ENCODE measurements at places on chromosomes 7 and 10. TPM values are rescaled to one million over a fixed set of nuclear protein-coding genes. Genes with fewer than 3 reads are reported as not detected.

EBLN1 gene
- not detected for total RNA-seq

MAT1A gene
- total RNA-seq: not detected

HOXA6 gene
- 20.7 TPM for total RNA-seq

CLCN1 gene
- total RNA-seq: not detected

CCL24 gene
- not detected for total RNA-seq

DRGX gene
- total RNA-seq: not detected

LRRN3 gene
- total RNA-seq: not detected

GRCh38 chr7:23347682-23348180 is 48.6 kb downstream of the MALSU1 start:
- peak; percentile 88 for DNase-seq
- peak overlapping the region; percentile 67 for H3K4me3 ChIP-seq

- DNase-seq: no peak
- no peaks in the 10 kb centered on the region for H3K27me3 ChIP-seq
- H3K36me3 ChIP-seq: no peaks in the 10 kb centered on the region
- no peak overlapping the region for H3K4me3 ChIP-seq
- peaks cover 5% of the 10 kb centered on the region for H3K4me1 ChIP-seq
- H3K27ac ChIP-seq: no peak overlapping the region
Measured at GRCh38 chr7:8063706-8064297, 95.2 kb downstream of the GLCCI1 start.

- H3K4me1 ChIP-seq: peaks cover 13% of the 10 kb centered on the region
- H3K36me3 ChIP-seq: no peaks in the 10 kb centered on the region
- no peak for DNase-seq
- H3K27me3 ChIP-seq: no peaks in the 10 kb centered on the region
- no peak overlapping the region for H3K4me3 ChIP-seq
- no peak overlapping the region for H3K27ac ChIP-seq
Measured at GRCh38 chr7:16991551-16991950, 109.8 kb upstream of the AGR3 start.

DNA sequence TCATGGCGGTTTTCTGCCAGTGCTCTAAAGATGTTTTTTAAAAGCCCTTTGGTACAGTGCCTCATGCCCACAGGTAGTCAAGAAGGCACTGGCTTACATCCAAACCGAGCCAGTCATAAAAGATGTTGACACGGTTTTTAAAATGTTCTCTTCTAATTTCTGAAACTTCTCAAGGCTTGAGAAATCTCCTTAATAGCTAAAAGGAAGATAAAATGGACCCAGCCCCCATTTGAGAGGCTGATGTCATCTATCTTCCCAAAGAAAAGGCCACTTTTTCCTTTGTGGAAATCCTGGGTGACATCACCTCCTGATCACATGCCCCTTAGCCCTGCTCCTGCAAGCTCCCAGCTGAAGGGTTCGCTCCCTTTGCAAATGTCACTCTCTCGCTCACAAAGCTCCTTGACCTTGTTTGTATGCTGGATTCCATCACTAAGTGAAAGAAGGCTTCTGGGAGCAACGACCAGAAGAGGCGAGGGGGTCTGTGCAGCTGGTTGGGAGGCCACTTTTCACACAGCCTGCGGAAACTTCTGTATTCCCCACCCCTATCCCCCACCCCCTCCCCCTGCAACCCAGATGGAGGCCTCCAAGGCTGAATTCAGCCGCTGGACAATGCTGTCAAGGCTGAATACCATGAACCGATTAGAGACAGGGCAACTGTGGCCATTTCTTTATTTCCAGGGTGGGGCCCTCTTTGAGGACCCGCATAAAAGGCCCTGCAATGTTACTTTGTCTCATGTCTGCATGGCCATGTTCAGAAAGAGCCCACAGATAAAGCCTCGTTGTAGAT is 122.8 kb downstream of the CUBN start:
- H3K4me1 ChIP-seq: peaks cover 63% of the 10 kb centered on the region
- DNase-seq: peak; percentile 88
- H3K36me3 ChIP-seq: no peaks in the 10 kb centered on the region
- H3K27ac ChIP-seq: peak overlapping the region; percentile 89
- no peak overlapping the region for H3K4me3 ChIP-seq

GRCh38 chr10:96319754-96320474 is 15.7 kb downstream of the DNTT start:
- H3K4me1 ChIP-seq: no peaks in the 10 kb centered on the region
- H3K4me3 ChIP-seq: no peak overlapping the region
- H3K27me3 ChIP-seq: no peaks in the 10 kb centered on the region
- H3K36me3 ChIP-seq: no peaks in the 10 kb centered on the region
- H3K27ac ChIP-seq: no peak overlapping the region
- no peak for DNase-seq

GRCh38 chr10:70931168-70931815 is 42.9 kb upstream of the PCBD1 start:
- H3K27ac ChIP-seq: no peak overlapping the region
- no peak overlapping the region for H3K4me3 ChIP-seq
- peaks cover 4% of the 10 kb centered on the region for H3K27me3 ChIP-seq
- H3K36me3 ChIP-seq: no peaks in the 10 kb centered on the region
- DNase-seq: no peak

- no peak overlapping the region for H3K27ac ChIP-seq
- no peaks in the 10 kb centered on the region for H3K4me1 ChIP-seq
- H3K4me3 ChIP-seq: no peak overlapping the region
- no peak for DNase-seq
Measured at GRCh38 chr7:106855540-106856132, 9.4 kb upstream of the PIK3CG start.

- no peak overlapping the region for H3K27ac ChIP-seq
- H3K36me3 ChIP-seq: no peaks in the 10 kb centered on the region
- no peak overlapping the region for H3K4me3 ChIP-seq
- peaks cover 2% of the 10 kb centered on the region for H3K27me3 ChIP-seq
- no peaks in the 10 kb centered on the region for H3K4me1 ChIP-seq
Measured at GRCh38 chr10:12387561-12388210, 38.3 kb downstream of the CAMK1D start.

DNA sequence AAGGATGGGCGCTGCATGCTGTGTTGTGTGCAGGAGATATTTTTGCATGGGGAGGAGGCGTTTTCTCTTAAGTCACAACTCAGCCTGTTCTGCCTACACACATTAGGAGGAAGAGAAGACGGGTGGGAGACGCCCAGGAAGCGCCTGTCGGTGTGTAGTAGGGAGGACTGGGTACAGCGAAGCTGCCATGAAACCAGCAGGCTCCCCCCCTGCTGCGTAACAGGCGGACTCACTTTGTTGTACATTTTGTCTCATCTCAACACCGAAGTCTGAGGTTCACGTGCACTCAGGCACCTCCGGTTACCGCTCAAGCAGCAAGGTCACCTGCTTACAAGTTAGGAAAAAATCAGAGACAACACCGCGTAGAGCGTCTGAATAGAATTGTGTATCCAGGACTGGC is 56.3 kb downstream of the CRTAC1 start:
- no peaks in the 10 kb centered on the region for H3K36me3 ChIP-seq
- no peak overlapping the region for H3K4me3 ChIP-seq
- DNase-seq: no peak
- H3K27me3 ChIP-seq: no peaks in the 10 kb centered on the region
- no peaks in the 10 kb centered on the region for H3K4me1 ChIP-seq

GRCh38 chr10:76946270-76946669 is 691.3 kb downstream of the KCNMA1 start:
- no peak overlapping the region for H3K4me3 ChIP-seq
- no peak for DNase-seq
- H3K27ac ChIP-seq: no peak overlapping the region
- H3K4me1 ChIP-seq: no peaks in the 10 kb centered on the region

DNA sequence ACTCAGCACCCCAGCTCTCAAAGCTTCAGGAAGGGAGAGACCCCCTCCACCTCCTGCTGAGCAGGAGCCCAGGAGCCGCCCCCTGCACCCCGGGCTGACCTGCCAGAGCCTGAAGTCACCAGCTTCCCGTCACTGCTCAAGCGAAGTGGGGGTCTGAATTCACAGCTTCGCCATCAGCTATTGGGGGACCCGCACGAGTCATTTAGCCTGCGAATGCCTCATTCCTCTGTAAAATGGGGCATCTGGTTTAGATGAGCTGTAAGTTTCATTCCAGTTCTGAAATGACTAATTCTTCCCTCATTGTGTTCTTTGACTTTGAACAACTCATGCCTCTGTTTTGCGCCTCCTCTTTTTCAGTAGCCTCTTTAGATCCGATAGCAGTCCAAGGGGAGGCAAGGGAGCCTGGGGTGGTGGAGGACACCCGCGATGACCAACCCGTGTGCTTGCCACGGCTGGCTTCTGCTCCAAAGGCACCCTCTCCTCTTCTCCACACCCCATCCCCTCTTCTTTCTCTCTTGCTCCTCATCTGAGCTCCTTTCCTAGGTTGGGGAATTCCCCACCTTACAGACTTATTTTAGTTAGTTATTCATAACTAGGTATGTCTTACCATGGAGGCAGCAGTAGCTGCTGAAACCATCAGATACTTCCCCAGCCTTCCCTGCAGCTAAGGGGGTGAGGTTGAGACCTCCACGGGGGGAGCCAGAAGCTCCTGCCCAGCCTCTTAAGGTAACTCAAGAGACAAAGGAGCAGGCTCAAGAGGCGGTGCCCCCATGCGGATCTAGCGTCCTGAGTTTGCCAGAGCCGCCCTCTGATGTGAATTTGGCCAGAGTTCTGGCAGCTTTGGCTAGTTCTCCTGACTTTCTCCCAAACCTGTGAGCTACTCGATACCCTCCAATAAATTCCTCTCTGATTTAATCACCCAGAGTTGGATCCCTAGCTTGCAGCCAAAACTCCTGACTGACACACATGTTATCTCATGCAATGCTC is 47.7 kb downstream of the RBM17 start:
- no peaks in the 10 kb centered on the region for H3K36me3 ChIP-seq
- H3K4me1 ChIP-seq: peaks cover 5% of the 10 kb centered on the region
- no peak overlapping the region for H3K4me3 ChIP-seq
- no peak for DNase-seq
- no peak overlapping the region for H3K27ac ChIP-seq

DNA sequence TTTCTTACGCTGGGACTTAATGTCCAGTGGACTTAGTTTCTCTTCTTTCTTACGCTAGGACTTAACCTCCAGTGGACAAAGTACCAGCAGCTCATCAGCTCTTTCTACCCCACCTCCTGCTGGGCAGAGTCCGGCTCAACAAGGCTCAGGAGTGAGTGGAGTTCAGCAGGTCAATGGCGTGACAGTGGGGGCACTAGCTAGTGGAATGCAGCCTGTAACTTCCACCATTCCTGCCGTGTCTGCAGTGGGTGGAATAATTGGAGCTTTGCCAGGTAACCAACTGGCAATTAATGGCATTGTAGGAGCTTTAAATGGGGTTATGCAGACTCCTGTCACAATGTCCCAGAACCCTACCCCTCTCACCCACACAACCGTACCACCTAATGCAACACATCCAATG is 199.7 kb downstream of the MLLT10 start:
- peaks cover 7% of the 10 kb centered on the region for H3K4me1 ChIP-seq
- peaks cover 3% of the 10 kb centered on the region for H3K36me3 ChIP-seq
- no peak overlapping the region for H3K27ac ChIP-seq
- H3K4me3 ChIP-seq: no peak overlapping the region

- H3K27me3 ChIP-seq: no peaks in the 10 kb centered on the region
- no peak for DNase-seq
- no peaks in the 10 kb centered on the region for H3K36me3 ChIP-seq
Measured at GRCh38 chr7:110573862-110574528, 516.9 kb upstream of the LRRN3 start.

DNA sequence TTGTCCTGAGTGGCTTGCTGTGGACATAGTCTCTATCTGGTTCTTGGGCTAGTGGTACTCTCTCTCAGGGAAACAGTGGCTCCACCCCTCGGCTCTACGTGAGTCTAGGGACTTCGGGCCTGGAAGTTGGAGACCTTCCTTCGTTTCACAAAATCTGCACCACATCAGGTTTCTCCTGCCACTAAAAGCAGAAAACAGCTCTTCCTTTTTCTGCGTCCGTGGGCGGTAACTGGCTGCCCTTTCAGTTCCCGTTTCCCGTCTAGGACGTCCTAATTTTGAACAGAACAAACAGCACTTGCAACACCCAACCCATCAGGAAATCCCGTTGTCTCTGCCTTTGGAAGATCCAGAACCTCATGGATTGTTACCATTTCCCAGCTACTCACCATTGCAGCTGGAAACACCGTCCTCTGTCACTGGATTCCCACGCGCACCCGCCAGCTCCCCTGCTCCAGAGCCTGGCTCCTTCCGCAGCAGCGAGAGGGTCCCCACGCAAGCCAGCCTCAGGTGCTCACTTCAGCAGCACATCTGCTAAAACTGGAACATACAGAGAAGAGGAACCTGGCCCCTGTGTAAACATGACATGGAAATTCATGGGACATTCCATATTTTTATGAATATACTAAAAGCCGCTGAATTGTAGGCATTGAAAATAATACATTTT is 311.4 kb upstream of the AKR1E2 start:
- no peak overlapping the region for H3K27ac ChIP-seq
- no peak overlapping the region for H3K4me3 ChIP-seq
- no peak for DNase-seq
- no peaks in the 10 kb centered on the region for H3K4me1 ChIP-seq
- H3K27me3 ChIP-seq: no peaks in the 10 kb centered on the region
- H3K36me3 ChIP-seq: no peaks in the 10 kb centered on the region

DNA sequence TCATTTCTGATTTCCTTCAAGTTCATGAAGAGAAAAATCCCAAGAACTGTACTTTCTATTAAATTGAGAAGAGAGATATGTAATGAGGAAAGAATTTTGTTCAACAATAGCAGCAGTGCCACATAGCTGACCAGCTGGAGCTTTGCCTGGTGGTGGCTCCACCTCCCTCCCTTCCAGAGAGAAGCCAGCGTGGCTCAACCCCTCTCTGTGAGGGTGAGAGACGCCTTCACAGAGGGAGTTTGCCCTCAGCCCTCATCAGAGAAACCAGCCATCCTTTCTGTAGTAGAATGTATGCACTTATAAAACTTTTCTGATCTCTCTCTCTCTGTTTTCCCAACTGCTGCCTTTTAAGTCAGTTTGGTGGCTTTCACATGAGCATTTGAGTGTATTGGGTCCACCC is 20.5 kb upstream of the COL1A2 start:
- no peaks in the 10 kb centered on the region for H3K36me3 ChIP-seq
- peak overlapping the region; percentile 85 for H3K27ac ChIP-seq

- H3K4me1 ChIP-seq: peaks cover 57% of the 10 kb centered on the region
- H3K36me3 ChIP-seq: peaks cover 2% of the 10 kb centered on the region
- peak; percentile 80 for DNase-seq
- peak overlapping the region; percentile 44 for H3K27ac ChIP-seq
- H3K27me3 ChIP-seq: no peaks in the 10 kb centered on the region
Measured at GRCh38 chr10:125060826-125061556, 99.4 kb downstream of the CTBP2 start.

DNA sequence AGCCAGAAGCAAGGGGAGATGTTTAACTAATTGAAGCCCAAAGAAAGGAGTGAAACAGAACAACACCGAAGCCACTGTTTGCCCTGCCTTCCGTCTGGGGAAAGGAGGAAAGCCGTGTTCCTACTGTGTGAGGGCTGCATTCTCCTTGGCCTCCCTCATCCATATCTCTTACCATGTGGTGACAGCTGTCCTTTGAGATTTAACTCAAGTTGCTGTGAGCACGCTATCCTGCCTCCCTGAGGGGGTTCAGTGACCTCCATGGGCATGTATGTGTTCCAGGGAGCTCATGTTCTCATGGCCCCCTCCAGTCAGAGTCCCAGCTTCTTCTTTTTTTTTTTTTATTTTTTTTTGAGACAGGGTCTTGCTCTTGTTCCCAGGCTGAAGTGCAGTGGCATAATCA is 26.2 kb upstream of the CRHR2 start:
- H3K4me3 ChIP-seq: no peak overlapping the region
- no peak overlapping the region for H3K27ac ChIP-seq

GRCh38 chr7:112790586-112791003 is 402 bp upstream of the TMEM168 start:
- DNase-seq: no peak
- peak overlapping the region; percentile 87 for H3K4me3 ChIP-seq
- peak overlapping the region; percentile 76 for H3K27ac ChIP-seq
- no peaks in the 10 kb centered on the region for H3K36me3 ChIP-seq
- H3K4me1 ChIP-seq: peaks cover 18% of the 10 kb centered on the region
- no peaks in the 10 kb centered on the region for H3K27me3 ChIP-seq

Measured in endothelial cell of umbilical vein (primary cell).